SJSA1 (cell line): ENCODE measurements at places on chromosomes 5 and 9. TPM values are rescaled to one million over a fixed set of nuclear protein-coding genes. Genes with fewer than 3 reads are reported as not detected.

DNA sequence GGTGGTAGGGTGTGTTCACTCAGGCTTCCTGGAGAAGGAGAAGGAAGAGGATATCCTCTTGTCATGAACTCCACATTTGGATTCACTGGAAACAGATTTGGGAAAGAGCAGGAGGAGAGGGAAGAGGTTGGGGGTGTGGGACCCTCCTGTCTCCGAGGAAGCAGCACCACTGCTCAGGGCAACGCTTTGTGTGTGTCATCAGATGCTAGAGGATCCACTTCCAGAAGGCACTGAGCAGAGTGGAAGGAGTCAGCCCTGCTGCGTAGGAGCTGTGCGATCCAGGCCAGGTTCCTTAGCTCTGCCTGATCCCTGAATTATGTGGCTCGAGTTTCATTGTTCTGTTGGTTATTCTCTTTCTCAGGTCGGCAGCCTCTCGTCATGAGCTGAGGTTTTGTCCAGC, 37.3 kb upstream of the TJP2 start:
- peaks cover 3% of the 10 kb centered on the region for H3K4me1 ChIP-seq
- no peaks in the 10 kb centered on the region for H3K27me3 ChIP-seq
- no peaks in the 10 kb centered on the region for H3K36me3 ChIP-seq

DNA sequence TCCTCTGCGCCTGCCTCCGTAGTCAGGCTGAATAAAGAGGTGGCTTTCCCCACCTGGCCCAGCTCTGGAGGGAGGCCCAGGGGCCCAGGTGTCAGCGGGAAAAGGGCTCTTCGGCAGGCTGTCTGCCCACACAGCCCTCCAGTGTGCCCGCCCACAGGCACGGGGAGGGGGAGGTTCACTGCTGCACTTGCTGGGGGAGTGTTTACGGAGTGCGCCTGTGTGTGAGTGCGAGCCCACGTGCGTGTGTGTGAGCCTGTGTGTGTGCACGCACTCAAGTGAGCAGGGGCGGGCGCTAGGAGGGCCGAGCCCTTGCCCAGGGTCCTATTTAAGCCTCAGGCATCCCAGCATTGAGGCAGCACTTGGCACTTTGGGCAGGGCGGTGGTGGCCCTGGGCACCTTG, 10.9 kb downstream of the DNLZ start:
- no peak overlapping the region for H3K4me3 ChIP-seq
- H3K4me1 ChIP-seq, result peaks cover 19% of the 10 kb centered on the region
- H3K27ac ChIP-seq, result no peak overlapping the region
- no peaks in the 10 kb centered on the region for H3K27me3 ChIP-seq

LHX3 gene
- total RNA-seq, result not detected in 2 replicates

- H3K27ac ChIP-seq, result no peak overlapping the region
- no peaks in the 10 kb centered on the region; the same call in 1 of the 2 replicates for H3K27me3 ChIP-seq
Measured at GRCh38 chr5:90613918-90614504, 55.4 kb downstream of the ADGRV1 start.

DNA sequence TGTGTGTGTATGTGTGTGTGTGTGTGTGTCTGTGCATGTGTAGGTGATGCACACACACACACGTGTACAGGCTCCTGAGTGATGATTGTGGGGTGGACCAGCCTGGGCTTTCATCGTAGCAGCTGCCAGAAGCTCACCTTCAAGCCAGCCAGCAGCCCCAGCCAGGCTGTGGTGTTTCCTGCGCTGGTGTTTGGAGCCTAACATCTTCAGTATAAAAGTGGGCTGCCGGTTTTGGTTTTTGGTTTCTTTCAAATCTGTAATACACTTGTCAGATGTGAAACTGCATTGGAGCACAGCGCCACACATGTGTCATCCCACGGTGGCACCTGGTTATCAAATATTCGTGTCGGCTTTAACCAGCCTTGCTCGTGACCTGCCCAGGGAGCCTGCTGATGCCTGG, 114.2 kb downstream of the OLFM1 start:
- no peak for DNase-seq
- no peaks in the 10 kb centered on the region for H3K27me3 ChIP-seq
- H3K36me3 ChIP-seq, result no peaks in the 10 kb centered on the region

DNA sequence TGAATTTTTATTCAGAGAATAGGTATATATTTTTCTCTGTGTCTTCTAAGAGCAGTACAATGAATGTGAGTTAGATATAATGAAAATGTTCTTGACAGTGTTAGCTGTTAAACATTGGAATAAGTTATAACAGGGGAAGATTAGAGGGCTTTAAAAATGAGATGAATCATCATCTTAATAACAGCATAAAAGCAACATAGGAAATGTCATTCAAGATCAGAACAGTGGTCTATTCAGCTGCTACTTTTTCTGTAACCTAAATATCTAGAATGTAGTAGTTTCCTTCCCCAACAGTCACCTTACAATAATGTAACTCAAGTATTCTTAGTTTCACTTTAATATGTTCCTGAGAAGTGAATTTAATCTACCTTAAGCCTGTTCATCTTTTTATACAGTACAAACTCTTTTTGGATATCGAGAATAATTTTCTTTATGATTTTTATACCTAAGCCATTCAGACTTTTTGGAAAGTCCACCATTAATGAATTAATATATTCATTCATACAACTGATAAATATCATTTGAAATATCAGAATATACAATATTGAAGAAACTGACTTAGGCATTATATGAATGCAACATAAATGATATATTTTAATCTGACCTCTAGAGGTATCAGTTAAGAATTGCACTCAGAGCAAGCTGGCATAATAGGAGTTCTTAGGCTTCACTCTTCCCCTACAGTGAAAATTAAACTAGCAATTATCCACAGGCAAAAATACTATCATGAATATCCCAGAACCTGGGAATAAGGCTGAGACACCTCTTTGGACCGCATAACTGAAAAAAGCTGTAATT, 66.1 kb upstream of the EDIL3 start:
- H3K4me3 ChIP-seq, result no peak overlapping the region
- H3K4me1 ChIP-seq, result no peaks in the 10 kb centered on the region
- no peaks in the 10 kb centered on the region for H3K36me3 ChIP-seq
- no peak overlapping the region for H3K27ac ChIP-seq
- DNase-seq, result no peak

DNA sequence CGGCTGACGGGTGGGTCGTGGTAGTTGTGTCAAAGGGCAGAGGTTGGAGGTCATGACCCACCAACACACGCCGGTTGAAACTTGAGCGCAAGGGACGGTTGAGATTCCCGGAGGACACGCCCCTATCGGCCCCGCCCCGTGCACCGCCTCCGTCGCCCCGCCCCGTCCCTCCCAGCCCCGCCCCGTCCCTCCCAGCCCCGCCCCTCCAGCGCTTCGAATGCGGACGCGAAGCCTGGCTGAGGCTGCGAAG, 226 bp upstream of the RANBP17 start:
- DNase-seq, result no peak
- H3K27me3 ChIP-seq, result no peaks in the 10 kb centered on the region
- peaks cover 13% of the 10 kb centered on the region for H3K36me3 ChIP-seq
- H3K4me3 ChIP-seq, result peak overlapping the region; percentile 95
- H3K4me1 ChIP-seq, result peaks cover 20% of the 10 kb centered on the region

SPATA31C1 gene
- total RNA-seq, result not detected in 2 replicates

GABRP gene
- not detected in 2 replicates for total RNA-seq

GDA gene
- 0.22 and 0.39 TPM in 2 replicates for total RNA-seq

- H3K27ac ChIP-seq, result no peak overlapping the region
- H3K36me3 ChIP-seq, result no peaks in the 10 kb centered on the region
- H3K27me3 ChIP-seq, result no peaks in the 10 kb centered on the region
- no peak for DNase-seq
- H3K4me1 ChIP-seq, result no peaks in the 10 kb centered on the region
- no peak overlapping the region for H3K4me3 ChIP-seq
Measured at GRCh38 chr9:94613003-94613402, 19.4 kb upstream of the FBP2 start.

GRCh38 chr9:99859243-99859980, 37.7 kb downstream of the NR4A3 start:
- H3K27ac ChIP-seq, result no peak overlapping the region
- no peak for DNase-seq
- H3K4me3 ChIP-seq, result no peak overlapping the region
- no peaks in the 10 kb centered on the region for H3K27me3 ChIP-seq
- no peaks in the 10 kb centered on the region for H3K4me1 ChIP-seq
- no peaks in the 10 kb centered on the region for H3K36me3 ChIP-seq

DNA sequence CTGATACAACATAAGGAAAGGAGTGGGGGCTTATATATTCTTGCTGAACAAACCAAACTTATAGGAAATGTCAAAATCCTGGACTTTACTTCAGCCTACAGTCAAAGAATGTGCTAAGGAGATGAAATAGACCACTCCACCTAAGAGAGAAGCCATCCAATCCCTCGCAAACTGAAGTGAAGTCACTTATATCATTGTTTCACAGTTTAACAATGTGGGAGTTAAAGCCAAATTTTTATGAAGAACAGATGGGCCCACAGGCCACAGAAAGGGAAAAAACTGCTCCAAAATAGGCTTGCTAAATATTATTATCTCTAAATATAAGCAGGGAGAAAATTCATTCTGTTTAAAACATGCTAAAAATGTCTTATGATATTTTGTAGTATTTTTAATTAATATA, 233.3 kb downstream of the GAS1 start:
- H3K4me1 ChIP-seq, result no peaks in the 10 kb centered on the region; the same call in 1 of the 2 replicates
- H3K27me3 ChIP-seq, result no peaks in the 10 kb centered on the region
- no peak for DNase-seq
- H3K27ac ChIP-seq, result no peak overlapping the region

DNA sequence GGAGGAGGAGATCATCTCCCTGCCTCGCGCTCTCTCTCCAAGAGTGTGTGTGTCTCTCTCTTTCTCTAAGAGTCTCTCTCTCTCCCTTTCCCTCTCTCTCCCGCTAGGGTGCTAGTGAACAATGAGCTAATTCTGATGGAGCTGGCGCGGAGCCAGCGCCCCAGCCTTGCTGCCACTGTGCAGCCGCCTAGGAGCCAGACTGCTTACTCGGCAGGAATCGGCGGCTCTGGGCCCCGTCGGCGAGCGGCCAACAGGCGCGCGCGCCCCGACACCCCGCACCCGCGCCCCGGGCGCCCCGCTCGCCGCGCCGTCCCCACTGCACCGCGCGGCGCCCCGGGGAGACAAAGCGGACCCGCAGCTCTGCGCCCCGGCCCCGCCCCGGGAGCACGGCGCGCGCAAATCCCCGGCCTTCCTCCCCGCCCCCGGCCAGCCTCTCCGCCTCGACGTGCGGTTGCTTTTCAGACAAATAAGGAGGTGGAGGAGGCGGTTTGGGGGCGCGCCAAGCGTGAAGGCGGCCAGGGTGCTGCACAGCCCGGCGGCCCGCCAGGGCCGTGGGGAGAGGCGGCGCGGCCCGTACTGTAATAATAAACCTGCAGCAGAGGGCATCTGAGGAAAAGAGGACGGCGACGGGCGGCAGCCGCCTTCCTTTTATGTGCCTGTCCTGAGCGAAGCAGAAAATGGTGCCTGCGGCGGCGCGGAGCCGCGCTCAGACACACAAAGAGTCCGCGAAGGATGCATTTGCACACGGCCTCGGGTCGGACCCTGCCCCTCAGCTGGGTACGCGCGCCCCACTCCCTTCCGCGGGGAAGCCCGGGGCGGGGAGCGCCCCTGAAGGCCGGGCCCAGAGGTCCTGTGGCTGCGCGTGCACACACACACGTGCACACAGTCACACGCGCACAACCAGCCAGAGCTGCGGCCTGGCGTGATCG, 625 bp upstream of the NREP start:
- no peaks in the 10 kb centered on the region for H3K27me3 ChIP-seq
- H3K4me3 ChIP-seq, result peak overlapping the region; percentile 71

ADAMTS12 gene
- 3.9 and 9.1 TPM in 2 replicates for total RNA-seq

DNA sequence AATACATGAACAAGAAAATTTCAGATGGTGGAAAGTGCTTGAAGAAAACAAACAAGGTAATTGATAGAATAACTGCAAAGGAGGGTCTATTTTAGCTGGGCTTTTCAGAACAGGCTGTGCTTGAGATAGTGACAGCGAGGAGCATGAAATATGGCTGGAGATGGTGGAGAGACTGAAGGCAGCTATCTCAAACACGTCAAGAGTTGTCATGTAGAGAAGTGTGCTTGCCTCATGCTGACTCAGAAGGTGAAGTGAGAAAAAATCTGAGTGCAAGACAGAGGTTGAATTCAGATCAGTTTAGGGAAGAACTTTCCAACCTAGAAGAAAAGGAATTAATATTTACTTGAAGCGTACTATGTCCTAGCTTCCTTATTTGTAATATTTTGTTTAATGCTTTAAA, 115.5 kb upstream of the RANBP3L start:
- no peaks in the 10 kb centered on the region for H3K36me3 ChIP-seq
- H3K4me1 ChIP-seq, result peaks cover 14% of the 10 kb centered on the region
- no peaks in the 10 kb centered on the region for H3K27me3 ChIP-seq

GRCh38 chr5:65085516-65085850, 316.8 kb downstream of the CWC27 start:
- no peaks in the 10 kb centered on the region for H3K4me1 ChIP-seq
- H3K36me3 ChIP-seq, result no peaks in the 10 kb centered on the region
- DNase-seq, result no peak
- H3K4me3 ChIP-seq, result no peak overlapping the region
- no peaks in the 10 kb centered on the region for H3K27me3 ChIP-seq
